Lower lobe of right lung (tissue), 2 donors: ENCODE measurements at places on chromosomes 1 and 21. TPM values are rescaled to one million over a fixed set of nuclear protein-coding genes. Genes with fewer than 3 reads are reported as not detected.

DNA sequence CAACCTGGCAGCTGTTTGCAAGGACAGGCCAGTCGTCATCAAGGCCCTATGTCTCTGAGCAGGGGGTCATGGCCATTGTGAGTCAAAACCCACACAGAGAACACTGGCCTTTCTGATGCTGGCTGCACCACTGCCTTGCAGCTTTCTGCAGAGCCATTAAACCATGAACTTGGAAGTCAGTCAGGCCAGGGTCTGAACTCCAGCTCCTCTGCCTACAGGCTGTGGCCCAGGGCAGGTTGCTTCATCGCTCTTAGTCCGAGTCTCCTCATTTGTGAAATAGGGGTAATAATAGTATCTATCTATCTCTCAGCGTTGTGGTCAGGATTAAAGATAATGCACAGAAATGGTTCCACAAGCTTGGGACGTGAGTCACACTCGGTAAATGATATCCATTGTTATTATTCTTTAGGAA is 35.8 kb upstream of the HIVEP3 start:
- H3K4me3 ChIP-seq, result no peak overlapping the region
- H3K36me3 ChIP-seq, result no peaks in the 10 kb centered on the region
- no peaks in the 10 kb centered on the region for H3K27me3 ChIP-seq
- H3K4me1 ChIP-seq, result no peaks in the 10 kb centered on the region

DNA sequence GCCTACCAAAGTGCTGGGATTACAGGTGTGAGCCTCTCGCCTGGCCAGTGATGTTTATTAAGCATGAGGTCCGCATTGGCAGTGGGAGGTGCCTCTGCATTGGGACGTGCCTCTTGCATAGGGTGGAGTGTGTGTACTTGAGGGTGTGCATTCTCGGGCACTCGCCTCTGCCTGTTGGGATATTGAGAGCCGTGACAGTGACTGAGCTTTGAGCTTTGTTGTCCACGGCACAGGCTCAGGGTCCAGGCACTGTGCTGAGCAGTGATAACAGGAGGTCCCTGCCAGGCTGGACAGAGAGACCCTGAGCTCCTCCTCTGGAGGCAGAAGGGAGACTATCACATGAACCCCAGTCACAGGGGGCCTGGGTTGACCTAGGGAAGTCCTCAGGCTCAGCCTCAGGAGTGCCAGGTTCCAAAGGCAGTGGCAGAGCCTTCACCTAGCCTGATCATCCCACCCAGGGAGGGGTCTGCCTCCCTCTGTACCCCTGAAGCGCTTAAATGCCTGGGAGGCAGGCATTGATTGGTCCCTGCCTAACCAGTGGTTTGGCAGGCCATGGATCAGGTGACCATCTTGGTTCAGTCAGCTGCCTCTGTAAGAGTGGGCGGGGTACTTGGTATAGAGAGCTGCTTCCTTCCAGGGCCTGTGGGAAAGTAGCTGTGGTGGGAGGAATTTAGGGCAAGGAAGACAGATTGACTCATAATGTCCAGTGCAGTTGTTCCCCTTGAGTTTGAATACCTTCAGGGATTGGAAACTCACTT is 213.8 kb upstream of the TMEM51 start:
- no peak for DNase-seq
- H3K27me3 ChIP-seq, result no peaks in the 10 kb centered on the region
- no peak overlapping the region for H3K4me3 ChIP-seq

- no peak for DNase-seq
- no peaks in the 10 kb centered on the region for H3K36me3 ChIP-seq
- no peak overlapping the region for H3K27ac ChIP-seq
- no peaks in the 10 kb centered on the region for H3K27me3 ChIP-seq
- peaks cover 28% of the 10 kb centered on the region for H3K4me1 ChIP-seq
Observed at GRCh38 chr1:193060938-193061337, 1.5 kb downstream of the RO60 start.

DNA sequence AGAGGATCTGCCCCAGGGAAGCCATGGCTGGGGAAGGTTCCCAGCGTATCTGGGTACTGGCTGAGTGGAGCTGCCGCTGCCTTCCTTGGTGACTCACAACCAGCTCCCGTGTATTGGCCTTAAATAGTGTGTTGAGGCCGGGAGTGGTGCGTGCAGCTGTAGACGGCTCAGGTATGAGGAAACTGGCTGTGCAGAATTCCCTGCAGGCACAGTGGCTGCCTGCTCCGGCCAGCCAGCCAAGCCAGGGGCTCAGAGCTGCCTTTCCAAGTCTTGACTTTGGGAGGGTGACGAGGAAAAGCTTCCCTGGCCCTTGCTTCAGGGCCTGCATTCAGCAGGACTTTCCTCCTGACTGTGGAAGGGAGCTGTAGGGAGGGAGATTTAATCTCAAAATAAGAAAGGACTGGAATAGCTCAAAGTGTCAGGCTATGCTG is at the start of gene VTCN1:
TSS of gene VTCN1 (minus strand) at position 97 of the 431 bp plus-strand sequence. CDS start at position 25, 72 bp downstream.
- peaks cover 3% of the 10 kb centered on the region for H3K27me3 ChIP-seq
- H3K36me3 ChIP-seq, result no peaks in the 10 kb centered on the region
- peak; percentile 59 for DNase-seq
- no peak within 1 kb of the TSS for H3K27ac ChIP-seq

GRCh38 chr21:43974791-43975468 is 37.2 kb upstream of the TRAPPC10 start:
- H3K36me3 ChIP-seq, result peaks cover 66% of the 10 kb centered on the region
- no peak overlapping the region for H3K4me3 ChIP-seq
- DNase-seq, result no peak

GRCh38 chr1:25199819-25200620 is 32.3 kb downstream of the SYF2 start:
- H3K27ac ChIP-seq, result no peak overlapping the region
- no peaks in the 10 kb centered on the region for H3K36me3 ChIP-seq
- peaks cover 13% of the 10 kb centered on the region for H3K4me1 ChIP-seq
- no peak overlapping the region for H3K4me3 ChIP-seq
- no peaks in the 10 kb centered on the region for H3K27me3 ChIP-seq

The KIF21B gene
- total RNA-seq, result 4.7 TPM

The ELAPOR1 gene
- 24.4 TPM for total RNA-seq
